ENCODE measurements at places on chromosomes 7 and 10.

- DNase-seq = no peak
These were observed 51.6 kb upstream of the AQP1 start for GRCh38 chr7:30859940-30860496.

DNA sequence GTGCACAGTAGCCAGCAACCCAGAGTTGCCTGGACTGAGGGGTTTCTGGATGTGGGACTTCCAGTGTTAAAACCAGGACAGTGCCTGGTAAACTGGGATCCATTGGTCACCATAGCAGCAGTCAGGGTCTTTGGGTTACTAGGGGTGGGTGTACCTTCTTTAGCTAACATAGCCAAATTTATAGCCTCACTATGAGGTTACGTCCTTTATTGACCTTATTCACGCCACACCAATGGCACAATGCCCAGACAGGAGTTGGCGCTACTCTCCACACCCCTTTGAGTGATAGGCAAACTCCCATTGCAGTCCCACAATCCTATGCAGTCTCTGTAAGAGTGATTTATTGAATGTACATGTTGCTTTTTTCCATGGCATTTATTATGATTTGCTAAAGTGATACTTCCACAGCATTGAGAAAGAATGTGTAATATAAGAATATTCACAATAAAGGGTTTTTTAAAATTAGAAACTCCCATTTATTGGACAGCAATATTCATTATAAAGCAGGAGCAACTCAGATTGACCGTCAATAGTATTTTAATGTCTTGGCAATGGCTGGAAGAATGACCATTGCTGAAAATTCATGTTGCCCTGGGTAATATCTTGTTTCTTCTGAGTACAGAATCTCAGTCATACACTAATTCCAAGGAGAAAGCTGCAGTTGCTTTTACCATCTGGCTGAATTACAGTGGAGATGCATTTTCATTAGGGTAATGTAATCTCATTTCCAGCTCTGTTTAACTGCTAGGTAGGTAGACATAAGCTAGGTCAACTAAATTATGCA, 26.1 kb downstream of the IFIT5 start:
- no peak for DNase-seq

DNA sequence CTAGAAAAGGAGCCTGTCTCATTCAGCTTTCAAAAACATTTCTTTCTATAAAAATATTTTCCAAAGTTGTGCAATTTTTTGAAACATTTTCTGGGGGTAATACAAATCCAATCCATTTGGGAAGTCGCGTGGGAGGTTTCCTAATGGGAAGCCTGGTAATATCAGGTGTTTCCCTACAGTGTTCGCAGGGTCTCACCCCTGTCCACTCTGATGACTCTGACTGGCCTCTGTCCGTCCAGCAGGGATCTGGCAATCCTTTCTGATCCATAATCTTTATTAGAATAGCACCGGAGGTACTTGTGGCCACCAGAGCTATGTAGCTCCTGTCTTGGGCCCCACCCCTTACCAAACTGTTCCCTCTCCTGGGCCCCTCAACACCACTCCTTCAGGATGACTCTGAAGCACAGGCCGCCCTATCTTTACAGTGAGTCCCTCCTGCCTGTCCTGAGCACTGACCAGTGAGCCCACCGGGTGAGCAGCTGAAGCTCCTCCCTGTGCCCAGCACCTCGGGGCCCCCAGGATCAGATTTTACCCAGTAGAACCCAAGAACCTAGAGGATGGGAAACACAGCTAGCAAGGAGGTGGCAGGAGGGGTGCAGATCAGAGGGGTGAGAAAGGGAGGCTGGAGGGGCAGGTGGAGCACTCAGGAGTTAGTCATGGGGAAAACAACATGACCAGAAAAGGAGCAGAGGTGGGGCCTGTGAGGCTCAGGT, 84.8 kb downstream of the PTPRE start:
- no peak for DNase-seq

GRCh38 chr10:131079314-131079713, 232.2 kb downstream of the TCERG1L start:
- DNase-seq = no peak

DNA sequence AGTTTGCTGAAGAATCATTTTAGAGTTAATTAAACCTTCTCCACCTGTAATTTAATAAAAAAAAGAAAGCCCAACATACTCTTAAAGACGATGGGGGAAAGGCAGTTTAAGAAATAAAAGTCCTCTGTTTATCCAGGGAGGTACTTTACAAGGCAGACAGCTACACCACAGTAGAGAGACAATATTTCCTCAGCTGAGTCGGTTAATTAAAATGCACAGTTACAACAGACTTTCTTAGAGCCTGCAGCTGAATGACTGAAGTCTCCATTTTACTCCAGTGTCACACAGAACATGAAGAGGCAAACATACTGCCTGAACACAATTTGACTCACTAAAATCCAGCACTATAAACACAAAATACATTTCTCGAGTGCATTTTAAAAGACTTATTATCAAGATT, 15.1 kb downstream of the LRRTM3 start:
- no peak for DNase-seq

DNA sequence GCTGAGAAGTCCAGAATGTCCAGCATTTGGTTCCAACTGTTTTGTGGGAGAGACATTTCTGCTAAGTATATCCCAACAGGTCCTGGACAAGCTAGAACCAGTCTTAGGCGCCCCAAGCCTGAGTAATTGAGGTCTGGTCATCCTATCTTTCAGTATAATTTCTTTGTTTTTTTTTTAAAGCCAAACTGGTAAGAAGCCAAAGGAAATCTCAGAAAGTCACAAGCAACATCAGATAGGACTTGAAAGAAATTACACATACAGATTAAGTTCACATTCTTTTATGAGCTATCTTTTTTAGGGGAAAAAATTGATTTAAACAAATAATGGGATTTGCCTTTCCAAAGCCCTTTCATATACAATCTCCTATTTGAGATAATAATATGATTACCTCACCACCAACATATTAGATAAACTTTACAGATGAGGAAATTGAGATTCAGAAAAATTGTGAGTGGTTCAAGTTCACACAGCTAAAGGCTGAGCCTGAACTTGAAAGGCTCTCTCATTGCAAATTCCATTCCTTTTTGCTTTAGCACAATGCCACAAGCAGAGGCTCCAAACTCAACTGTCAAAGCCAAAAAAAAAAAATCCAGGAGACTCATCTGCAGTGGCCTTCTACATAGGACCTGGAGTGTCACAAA, 15.0 kb downstream of the PDLIM1 start:
- no peak for DNase-seq

- no peak for DNase-seq
These were observed 34.8 kb downstream of the BNIP3 start for GRCh38 chr10:131946880-131947279.

DNA sequence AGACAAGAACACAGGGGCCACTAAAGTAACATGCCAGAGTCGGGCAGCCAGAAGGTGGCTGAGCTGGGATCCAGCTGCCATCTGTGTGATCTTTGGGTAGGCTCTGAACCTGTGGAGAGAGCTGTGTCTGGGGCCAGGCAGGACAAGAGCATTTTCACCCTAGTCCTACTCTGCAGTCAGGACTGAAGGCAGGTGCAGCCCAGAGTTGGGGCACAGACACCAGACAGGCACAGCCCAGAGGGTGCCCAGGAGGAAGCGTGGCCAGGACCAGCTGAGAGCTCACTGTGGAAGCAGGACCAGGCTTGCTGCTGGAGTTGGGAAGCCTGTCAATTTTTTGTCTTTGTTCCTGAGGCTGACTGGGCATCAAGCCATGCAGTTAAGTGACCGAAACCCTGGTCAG, 113.6 kb downstream of the ADCY1 start:
- DNase-seq = no peak

DNA sequence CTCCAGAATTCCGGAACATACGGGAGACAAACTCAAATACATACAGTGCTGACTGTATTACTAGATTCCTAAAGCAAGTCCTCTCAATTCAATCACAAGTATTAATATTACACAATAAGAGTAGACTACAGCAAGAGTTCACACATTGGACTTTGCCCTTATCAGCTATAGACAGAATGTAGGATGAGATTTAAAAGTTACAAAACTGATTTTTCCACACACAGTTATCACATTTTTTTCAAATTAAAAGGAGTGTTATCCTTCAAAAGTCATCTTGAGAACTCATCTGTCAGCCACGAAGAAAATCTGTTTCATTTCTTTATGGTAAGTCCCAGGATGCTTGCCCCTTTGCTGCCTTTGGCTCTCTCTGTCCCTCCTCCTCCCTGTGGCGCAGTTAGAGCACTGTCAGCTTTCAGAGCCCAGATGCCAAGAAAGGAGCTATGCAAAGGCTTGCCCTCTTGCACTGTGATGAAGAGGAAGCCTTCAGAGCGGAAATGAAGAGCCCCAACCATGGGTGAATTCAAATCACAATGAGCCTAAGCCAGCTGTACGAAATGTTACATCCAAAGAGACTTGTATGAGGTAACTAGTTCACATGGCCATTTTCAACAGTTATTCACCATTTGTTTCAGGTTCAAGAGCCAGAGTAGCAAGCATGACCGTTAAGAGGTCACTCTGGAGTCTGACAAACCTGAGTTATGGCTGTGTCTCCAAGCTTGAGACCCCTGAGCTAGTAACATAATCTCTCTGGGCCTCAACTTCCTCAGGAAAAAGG, 10.7 kb downstream of the NCOA4 start:
- no peak for DNase-seq

- no peak for DNase-seq
These were observed 534 bp downstream of the PSMA2 start for GRCh38 chr7:42931447-42931833.

GRCh38 chr10:34721208-34721840, 93.8 kb downstream of the PARD3 start:
- DNase-seq = no peak

DNA sequence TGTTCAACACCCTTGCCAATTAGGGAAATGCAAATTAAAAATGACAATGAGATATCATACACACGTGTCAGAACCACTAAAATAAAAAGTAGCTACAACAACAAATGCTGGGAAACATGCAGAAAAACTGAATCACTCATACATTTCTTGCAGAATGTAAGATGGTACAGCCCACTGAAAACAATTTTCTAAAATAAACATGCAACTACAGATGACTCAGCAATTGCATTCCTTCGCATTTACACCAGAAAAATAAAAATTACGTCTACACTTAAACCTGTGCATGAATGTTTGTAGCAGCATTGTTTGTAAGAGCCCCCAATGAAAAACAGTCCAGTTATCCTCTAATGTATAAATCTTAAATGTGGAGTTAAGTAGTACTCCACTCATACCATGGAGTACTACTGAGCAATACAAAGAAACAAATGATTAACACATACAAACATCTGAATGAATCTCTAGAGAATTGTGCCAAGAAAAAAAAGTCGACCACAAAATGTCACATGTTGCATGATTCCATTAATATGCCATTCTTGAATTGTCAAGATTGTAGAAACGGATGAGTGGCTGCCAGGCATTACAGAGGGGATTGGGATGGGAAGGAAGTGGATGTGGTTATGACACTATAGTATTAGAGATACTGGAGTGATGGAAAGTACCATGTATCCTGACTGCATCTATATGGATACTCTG, 134.6 kb upstream of the NPSR1 start:
- no peak for DNase-seq

GRCh38 chr7:105250239-105250638, 138.5 kb downstream of the SRPK2 start:
- no peak for DNase-seq

GRCh38 chr7:81810476-81811155, 40.8 kb upstream of the HGF start:
- no peak for DNase-seq

DNA sequence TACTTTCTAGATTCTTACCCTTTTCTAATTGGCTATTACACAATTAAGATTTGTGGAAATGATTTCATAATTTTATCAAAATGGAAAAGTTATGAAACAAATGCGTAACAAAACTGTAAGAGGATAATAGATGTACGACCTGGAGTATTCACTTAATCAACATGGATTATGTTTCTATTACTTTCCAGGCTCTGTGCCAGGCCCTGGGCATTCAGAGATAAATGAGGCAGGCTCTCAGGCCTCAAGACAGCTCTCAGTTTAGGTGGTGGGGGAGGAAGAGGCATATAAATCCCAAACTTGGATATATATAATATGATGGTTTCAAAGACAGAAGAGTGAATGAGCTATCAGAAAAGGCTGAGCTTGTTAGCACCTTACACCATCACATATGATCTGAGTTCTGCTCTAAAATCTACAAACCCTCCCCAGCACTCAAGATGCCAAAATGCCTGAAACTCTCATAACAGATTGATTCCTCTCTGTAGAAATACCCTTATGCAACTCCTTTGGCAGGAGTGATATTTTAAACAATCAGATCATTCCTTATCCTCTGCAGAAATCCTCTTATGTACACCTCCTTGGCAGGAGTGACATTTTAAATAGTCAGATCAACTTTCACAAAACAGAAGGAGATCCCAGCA, 42.5 kb downstream of the ACBD5 start:
- DNase-seq = no peak
